ENCODE measurements at places on chromosomes 4 and X. TPM values are rescaled to one million over a fixed set of nuclear protein-coding genes. Genes with fewer than 3 reads are reported as not detected.

GRCh38 chr4:150047546-150047945 is 30.7 kb upstream of the DCLK2 start:
- H3K4me1 ChIP-seq, result no peaks in the 10 kb centered on the region
- H3K27me3 ChIP-seq, result no peaks in the 10 kb centered on the region
- H3K27ac ChIP-seq, result no peak overlapping the region
- no peak overlapping the region for H3K4me3 ChIP-seq
- no peaks in the 10 kb centered on the region for H3K36me3 ChIP-seq
- DNase-seq, result no peak

GRCh38 chrX:118254611-118255010 is 91.3 kb upstream of the WDR44 start:
- H3K4me3 ChIP-seq, result no peak overlapping the region
- H3K27me3 ChIP-seq, result no peaks in the 10 kb centered on the region
- H3K27ac ChIP-seq, result no peak overlapping the region
- no peaks in the 10 kb centered on the region for H3K36me3 ChIP-seq

SSX4B gene
- not detected for polyA plus RNA-seq

BCORL1 gene
- polyA plus RNA-seq, result 4.4 TPM

F9 gene
- not detected for polyA plus RNA-seq

DNA sequence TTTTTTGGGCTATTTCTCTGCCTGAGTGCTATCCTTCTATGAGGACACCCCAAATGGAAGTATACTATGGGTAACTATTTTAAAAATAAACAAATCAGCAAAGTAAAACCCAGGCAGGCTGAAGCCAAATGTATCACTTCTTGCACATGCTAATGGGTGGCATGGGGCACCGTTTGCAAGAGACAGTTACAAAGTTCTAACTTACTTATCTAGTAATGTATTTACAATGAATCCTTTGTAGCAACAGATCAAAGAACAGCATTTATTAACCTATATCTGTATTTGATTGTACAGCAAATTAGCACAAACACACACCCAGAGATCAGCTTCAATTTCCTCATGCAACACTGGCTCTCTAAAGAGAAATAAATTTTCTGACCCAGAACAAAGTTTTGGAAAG is 225.5 kb downstream of the ZNF674 start:
- H3K36me3 ChIP-seq, result no peaks in the 10 kb centered on the region
- H3K4me1 ChIP-seq, result no peaks in the 10 kb centered on the region
- no peak overlapping the region for H3K4me3 ChIP-seq
- H3K27ac ChIP-seq, result no peak overlapping the region
- DNase-seq, result no peak
- H3K27me3 ChIP-seq, result no peaks in the 10 kb centered on the region

DNA sequence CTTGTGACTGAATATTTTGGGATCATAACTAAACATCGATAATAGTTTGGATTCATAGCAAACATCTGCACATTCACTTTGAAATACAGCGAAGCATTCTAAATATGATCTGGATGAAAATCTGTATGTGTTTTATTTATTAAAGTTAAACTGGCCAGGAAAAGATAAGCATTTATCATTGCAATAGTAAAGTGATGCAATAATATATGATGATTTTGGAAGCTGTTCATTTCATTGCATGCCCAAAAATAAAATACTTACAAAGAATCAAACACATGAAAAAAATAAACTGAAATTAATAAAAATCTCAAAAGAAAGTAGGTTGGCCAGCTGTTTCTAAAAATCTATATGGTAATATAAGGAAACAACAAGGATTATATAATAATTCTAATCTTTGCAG is 1.9 kb downstream of the PRDM5 start:
- no peaks in the 10 kb centered on the region for H3K36me3 ChIP-seq
- peaks cover 24% of the 10 kb centered on the region for H3K4me1 ChIP-seq
- no peak for DNase-seq

DNA sequence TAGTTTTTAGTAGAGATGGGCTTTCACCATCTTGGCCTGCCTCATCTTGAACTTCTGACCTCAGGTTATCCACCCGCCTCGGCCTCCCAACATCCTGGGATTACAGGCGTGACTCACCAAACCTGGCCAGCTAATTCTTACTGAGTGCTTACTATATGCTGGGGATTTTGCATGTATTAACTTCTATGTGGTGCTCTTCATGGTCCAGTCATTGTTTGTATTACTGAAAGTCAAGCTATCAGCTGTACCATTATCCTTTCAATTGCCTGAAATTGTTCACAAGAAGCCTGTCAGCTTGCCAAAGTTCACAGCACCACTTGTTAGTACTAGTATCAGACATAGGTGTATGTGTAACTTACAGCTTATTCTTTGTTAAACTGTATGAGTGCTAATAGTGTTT is 1272.1 kb downstream of the ARAP2 start:
- H3K27ac ChIP-seq, result no peak overlapping the region
- no peaks in the 10 kb centered on the region for H3K36me3 ChIP-seq
- no peaks in the 10 kb centered on the region for H3K4me1 ChIP-seq
- H3K4me3 ChIP-seq, result no peak overlapping the region
- DNase-seq, result no peak

BANK1 gene
- polyA plus RNA-seq, result not detected

PLS3 gene
- 139 TPM for polyA plus RNA-seq

ABCG2 gene
- polyA plus RNA-seq, result 0.05 TPM

GRCh38 chr4:1727117-1728031 is 6.1 kb downstream of the TACC3 start:
- peak; percentile 69 for DNase-seq
- no peaks in the 10 kb centered on the region for H3K27me3 ChIP-seq
- H3K4me1 ChIP-seq, result peaks cover 21% of the 10 kb centered on the region
- no peak overlapping the region for H3K4me3 ChIP-seq
- H3K36me3 ChIP-seq, result 0 out of 2 replicates have a peak, but pooled peaks cover 4% of the 10 kb centered on the region
- H3K27ac ChIP-seq, result no peak overlapping the region

DNA sequence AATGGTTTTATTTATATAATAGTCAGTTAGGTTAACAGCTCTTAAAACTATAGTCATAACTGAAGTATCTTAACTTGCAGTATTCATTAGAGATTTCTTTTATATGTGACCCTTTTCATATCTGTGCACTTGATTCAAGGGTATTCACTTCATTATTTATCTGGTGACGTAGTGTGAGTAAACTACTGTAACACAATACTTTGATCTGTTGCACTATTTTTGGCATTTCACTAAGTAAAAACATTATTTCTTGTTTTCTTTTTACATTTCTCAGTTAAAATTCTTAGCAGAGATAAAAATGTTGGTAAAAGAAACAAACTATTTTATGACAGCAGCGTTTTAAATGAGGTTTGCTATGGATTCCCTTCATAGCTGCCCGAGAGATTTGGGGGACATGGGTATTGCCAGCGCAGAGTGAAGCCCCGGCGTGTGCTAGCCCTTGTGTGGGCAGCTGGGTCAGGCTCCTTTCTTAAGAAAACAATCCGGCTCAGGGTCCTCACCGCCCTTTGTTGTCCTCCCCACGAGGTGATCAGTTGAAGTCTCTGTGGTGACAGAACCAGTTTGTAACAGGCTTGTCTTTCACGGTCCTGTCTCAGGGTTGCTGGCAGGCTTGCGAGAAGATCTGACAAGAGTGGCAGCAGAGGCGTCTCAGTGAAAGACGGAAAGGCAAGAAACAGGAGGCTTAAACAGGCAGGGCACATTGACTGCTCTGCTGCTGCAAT is 293.4 kb downstream of the BMPR1B start:
- H3K36me3 ChIP-seq, result no peaks in the 10 kb centered on the region
- no peak overlapping the region for H3K4me3 ChIP-seq
- no peak overlapping the region for H3K27ac ChIP-seq
- H3K27me3 ChIP-seq, result no peaks in the 10 kb centered on the region
- H3K4me1 ChIP-seq, result no peaks in the 10 kb centered on the region
- no peak for DNase-seq

RAP2C gene
- polyA plus RNA-seq, result 15.2 TPM

DNA sequence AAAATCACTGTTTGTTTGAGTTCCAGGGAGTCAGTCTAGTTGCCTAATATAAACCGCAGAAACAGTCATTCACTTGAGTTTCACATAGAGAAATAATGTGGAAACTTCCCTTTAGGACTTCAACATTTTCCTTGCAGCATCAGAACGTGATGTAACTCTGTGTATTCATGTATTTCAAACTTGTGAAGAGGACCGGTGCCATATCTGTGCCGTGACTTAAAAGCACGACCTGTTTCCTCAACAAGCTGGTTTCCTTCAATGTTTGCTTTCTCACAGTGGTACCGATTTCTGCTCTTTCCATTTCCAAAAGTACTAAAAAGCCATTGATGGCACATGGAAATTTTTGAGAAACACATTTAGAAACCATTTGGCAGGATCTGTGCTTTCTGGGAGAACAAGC is 166.6 kb upstream of the RAPGEF2 start:
- H3K4me3 ChIP-seq, result no peak overlapping the region
- DNase-seq, result peak; percentile 61
- H3K36me3 ChIP-seq, result no peaks in the 10 kb centered on the region
- no peaks in the 10 kb centered on the region for H3K27me3 ChIP-seq
- no peak overlapping the region for H3K27ac ChIP-seq
- H3K4me1 ChIP-seq, result no peaks in the 10 kb centered on the region

DNA sequence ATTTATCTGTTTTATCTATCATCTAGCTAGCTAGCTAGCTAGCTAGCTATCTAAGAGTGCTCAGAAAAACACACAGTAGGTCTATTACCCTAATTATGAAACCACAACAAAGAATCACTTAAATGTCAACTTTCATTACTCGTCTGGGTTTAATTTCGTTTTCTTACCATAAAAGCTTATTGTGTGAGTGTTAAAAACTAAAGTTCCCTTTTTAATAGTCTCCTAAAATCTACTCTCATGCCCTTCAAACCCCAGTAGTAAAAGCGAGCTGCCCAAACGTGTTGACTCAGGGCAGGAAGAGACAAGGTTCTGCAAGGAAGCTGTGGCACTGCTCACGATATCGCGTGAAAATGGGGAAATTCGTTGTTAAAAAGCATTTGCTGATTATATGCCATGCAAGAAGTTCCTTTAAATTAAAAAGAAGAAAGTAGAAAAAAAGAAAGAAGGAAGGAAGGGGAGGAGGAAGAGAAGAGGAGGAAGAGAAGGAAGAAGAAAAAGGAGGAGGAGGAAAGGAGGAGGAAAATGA is 595 bp downstream of the MBNL3 start:
- peak; percentile 68 for DNase-seq
- H3K4me3 ChIP-seq, result peak overlapping the region; percentile 90
- H3K27me3 ChIP-seq, result 0 out of 2 replicates have a peak, but pooled peaks cover 8% of the 10 kb centered on the region
- H3K4me1 ChIP-seq, result 0 out of 2 replicates have a peak, but pooled peaks cover 4% of the 10 kb centered on the region
- H3K27ac ChIP-seq, result peak overlapping the region; percentile 36

- H3K4me3 ChIP-seq, result no peak overlapping the region
- no peaks in the 10 kb centered on the region for H3K27me3 ChIP-seq
- no peaks in the 10 kb centered on the region for H3K36me3 ChIP-seq
- H3K4me1 ChIP-seq, result no peaks in the 10 kb centered on the region
- no peak for DNase-seq
These were observed 382.7 kb upstream of the GALNTL6 start for GRCh38 chr4:171430495-171430894.

- no peak overlapping the region for H3K4me3 ChIP-seq
- no peak overlapping the region for H3K27ac ChIP-seq
- H3K4me1 ChIP-seq, result peaks cover 10% of the 10 kb centered on the region
- no peaks in the 10 kb centered on the region for H3K36me3 ChIP-seq
- DNase-seq, result no peak
- H3K27me3 ChIP-seq, result no peaks in the 10 kb centered on the region
These were observed 16.2 kb downstream of the MAEA start for GRCh38 chr4:1305781-1306455.

- H3K27ac ChIP-seq, result no peak overlapping the region
- H3K27me3 ChIP-seq, result no peaks in the 10 kb centered on the region
- no peak for DNase-seq
- no peaks in the 10 kb centered on the region for H3K4me1 ChIP-seq
- no peaks in the 10 kb centered on the region for H3K36me3 ChIP-seq
These were observed 6.9 kb upstream of the HAUS3 start for GRCh38 chr4:2248821-2249261.

DNA sequence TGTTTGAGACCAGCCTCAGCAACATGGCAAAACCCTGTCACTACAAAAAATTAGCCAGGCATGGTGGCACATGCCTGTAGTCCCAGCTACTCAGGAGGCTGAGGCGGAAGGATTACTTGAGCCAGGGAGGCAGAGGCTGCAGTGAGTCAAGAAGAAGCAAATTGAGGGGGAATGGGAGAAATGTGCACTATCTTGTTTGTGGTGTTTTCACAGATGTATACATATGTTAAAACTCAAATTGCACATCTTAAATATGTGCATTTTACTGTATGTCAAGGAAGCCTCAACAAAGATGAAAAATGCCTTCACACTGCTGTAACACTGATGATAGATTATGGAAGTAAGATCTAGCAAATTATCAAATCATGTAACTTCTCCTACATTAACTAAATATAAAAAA is 44.3 kb downstream of the THOC2 start:
- no peak overlapping the region for H3K27ac ChIP-seq
- no peaks in the 10 kb centered on the region for H3K27me3 ChIP-seq
- no peaks in the 10 kb centered on the region for H3K4me1 ChIP-seq

- no peak overlapping the region for H3K27ac ChIP-seq
- no peaks in the 10 kb centered on the region for H3K4me1 ChIP-seq
- DNase-seq, result peak; percentile 13
- H3K36me3 ChIP-seq, result no peaks in the 10 kb centered on the region
- no peaks in the 10 kb centered on the region for H3K27me3 ChIP-seq
These were observed 216.3 kb downstream of the ADAMTS3 start for GRCh38 chr4:72352711-72353110.

GRCh38 chr4:69835766-69836165 is 24.2 kb downstream of the SULT1E1 start:
- no peak overlapping the region for H3K4me3 ChIP-seq
- peaks cover 10% of the 10 kb centered on the region for H3K27me3 ChIP-seq
- no peak for DNase-seq
- no peaks in the 10 kb centered on the region for H3K4me1 ChIP-seq
- no peak overlapping the region for H3K27ac ChIP-seq
- H3K36me3 ChIP-seq, result no peaks in the 10 kb centered on the region

DNA sequence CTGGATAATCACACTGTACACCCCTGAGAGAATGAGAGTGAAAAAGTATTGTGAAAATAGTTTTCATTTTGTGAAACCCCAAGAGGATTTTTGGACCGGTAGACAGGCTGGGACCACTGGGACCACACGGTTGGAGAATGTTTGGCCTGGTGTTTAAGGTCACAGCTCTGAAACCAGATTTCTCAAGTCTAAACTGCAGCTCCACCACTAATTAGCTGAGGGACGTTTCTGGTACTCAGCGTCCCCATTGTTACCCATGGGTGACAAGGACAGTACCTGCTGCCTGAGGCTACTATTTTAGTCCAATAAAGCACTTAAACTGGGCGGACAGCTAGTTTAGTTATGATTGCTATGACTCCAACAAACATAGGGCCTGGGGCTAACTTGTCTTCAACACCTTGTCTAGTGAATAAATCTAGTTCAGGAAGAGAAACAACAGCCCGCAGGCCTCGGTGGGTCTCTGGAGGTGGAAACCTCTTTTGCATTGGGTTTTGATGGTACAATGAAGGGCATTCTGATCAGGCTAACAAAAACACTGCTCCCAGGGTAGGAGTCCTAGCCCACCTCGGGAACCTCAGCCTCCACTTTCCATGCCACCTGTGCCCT is 509 bp upstream of the USP11 start:
- DNase-seq, result no peak
- peaks cover 11% of the 10 kb centered on the region for H3K4me1 ChIP-seq
- peak overlapping the region; percentile 99 for H3K27ac ChIP-seq
- H3K4me3 ChIP-seq, result peak overlapping the region; percentile 94
